ENCODE measurements at places on chromosomes 3 and 15.

DNA sequence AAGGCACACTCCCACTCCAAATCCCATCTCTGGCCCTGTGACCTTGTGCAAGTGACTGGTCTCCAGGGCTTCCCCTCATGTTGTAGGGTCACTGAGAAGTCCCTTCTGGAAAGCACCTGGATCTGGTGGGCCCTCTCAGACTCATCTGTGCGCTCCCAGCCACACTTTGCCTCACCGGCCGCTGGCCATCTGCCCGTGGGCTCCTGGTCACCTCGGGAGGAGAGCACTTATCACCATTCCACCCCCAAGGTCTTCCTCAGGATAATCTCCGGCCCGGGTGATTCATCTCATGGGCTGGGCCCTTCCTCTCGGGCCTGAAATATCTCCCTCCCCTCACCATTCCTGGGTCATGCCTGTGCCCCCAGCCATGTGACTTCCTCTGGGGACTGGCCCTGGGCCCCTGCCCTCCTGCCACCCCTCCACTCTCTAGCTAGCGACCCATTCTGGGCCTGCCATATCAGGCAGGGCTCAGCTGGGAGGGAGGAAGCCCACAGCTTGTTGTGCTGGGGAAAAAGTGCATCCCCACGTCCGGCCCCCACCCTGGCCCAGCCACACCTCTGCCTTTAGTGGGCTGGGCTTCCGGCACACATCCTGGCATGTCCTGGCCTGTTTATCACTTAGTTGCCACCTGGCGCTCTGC is 10.6 kb upstream of the WNT7A start:
- no peak for DNase-seq

DNA sequence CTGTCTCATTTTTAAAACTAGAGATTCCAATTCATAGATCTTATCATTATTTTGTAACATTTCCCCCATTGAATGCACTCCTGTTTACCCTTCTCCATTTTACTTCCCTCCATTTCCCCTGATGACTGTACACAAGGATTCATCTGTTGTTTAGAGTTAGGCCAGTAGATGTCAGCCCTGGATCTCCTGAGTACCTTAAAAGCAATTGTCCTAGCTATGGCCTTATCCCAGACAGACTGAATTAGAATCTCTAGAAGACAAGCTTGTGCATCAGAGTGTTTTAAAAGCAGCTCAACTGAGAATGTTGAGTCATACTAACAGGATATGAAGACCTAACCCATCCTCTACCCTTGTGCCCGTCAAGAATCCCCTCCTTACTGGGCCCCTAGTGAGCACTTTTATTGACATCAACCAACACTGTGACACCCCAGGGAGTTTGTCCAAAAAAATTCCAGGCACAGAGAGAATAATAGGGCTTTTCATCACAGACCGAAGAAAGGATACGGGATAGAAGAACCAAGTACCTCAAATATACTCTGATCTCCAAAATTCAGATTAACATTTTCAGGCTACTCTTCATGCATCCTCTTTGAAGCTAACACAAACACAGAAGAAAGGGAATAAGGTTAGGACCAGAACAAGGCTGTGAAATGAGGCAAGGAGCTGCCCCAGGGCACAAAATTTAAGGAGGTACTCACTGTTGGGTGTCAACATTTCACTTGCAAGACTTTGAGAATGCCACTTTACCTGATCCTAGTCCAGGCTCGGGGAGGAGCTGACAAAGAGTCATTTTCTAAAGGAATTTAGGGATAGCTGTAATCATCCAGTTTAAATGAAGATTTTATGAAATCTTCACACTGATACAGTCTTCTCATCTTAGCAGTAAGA is 17.1 kb downstream of the ZBED2 start:
- no peak for DNase-seq

DNA sequence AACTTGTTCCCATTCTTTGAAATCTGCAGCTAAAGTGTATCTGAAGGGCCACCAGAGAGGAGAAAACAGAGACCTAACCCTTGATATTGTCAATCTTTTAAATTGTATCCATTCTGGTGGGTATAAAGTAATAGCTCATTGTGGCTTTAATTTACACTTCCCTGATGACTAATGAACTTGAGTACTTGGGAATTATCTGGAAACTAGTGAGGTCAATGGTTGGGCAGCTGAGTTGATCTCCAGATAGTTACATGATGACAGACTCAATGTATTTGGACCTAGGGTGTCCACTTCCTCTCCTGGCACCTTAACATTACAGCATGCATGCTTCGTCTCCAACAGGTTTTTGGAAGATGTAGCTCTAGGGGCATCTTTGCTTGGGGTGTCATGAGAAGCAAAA is 195.2 kb downstream of the PDCD6IP start:
- DNase-seq: no peak

DNA sequence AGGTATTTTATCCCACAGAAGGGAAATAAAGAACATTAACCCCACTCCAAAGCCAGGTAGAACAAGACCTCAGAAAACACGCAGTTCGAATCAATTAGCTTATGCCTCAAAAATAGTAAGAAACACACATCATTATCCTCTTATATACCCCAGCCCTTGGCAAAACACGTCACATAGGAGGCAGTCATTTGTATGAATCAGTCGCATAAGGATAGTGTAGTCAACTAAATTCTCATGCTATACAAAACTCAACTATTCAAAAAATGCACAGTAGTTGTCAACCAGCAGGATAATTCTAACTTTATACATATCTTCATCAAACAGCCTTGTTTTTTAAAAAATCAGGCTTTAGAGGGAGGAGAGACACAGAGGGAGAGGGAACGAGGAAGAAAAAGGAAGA is 298.4 kb downstream of the FOXP1 start:
- DNase-seq: no peak

DNA sequence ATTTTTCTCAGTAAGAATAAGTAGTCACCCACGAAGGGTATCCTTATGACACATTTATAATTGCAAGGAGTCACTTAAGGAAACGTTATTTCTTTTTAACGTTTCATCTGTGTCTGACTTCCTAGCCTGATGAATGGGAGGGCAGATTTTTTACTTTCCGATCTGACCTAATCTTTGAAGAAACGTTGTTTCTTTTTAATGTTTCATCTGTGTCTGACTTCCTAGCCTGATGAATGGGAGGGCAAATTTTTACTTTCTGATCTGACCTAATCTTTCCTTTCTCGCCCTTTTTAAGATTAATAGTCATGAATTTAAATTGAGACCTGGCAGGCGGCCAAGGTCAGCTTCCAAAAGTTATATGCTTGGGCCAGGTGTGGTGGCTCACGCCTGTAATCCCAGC is 3.0 kb upstream of the KLHL6 start:
- DNase-seq: no peak

- DNase-seq: no peak
These were observed 596.6 kb downstream of the GBE1 start for GRCh38 chr3:81164806-81165205.

DNA sequence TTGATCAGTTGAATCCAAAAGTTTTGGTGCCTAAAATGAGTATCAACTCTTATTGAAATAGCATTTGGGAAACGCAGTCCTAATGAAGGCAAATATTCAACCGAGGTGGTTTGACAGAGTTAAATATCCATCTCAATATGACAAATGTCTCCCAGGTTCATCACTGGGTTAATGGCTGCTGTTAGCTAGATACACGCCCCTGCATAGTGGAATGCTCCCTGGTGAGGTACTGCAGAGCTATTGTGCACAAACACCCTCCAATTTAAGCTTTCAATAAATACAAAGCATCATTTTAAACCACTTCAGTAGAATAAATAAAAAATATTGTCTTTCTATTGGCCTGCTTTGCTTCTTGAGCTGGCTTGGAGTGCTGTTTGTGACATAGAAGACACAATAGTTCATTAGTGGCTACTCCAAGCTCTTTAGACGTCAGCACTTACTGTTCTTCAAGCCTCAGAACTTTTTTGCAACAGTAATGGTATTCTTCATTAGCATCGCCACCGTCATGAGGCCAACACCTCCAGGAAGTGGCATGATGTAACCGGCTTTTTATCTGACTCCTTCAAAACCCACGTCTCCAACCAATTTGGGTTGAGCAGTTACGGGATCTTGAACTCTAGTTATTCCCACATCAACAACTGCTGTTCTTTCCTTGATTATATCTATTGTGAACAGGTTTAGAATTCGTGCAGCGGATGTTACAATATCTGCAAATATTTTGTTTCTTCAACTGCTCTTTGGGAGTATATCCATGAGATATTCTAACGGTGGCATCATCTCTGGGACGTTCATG is 1159.6 kb upstream of the EPHA6 start:
- no peak for DNase-seq

- no peak for DNase-seq
These were observed 197.3 kb upstream of the HES1 start for GRCh38 chr3:193938613-193939012.

DNA sequence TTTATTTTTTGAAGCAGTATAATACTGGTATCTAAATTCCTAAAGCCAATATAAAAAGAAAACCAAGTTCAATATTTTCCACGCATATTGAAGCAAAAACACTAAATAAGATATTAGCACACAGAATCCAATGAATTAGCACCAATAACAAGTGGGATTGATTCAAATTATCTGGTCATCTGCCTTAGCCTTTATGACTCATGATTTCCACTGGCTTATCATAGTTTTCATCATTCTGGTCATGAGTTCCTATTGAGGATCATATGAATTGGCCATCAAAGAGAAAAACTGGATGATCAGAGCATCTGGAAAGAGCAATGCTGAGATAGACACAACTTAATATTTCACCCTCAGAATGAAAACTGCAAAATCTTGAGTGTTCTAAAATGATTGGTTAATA is 809.9 kb downstream of the MCTP2 start:
- no peak for DNase-seq

DNA sequence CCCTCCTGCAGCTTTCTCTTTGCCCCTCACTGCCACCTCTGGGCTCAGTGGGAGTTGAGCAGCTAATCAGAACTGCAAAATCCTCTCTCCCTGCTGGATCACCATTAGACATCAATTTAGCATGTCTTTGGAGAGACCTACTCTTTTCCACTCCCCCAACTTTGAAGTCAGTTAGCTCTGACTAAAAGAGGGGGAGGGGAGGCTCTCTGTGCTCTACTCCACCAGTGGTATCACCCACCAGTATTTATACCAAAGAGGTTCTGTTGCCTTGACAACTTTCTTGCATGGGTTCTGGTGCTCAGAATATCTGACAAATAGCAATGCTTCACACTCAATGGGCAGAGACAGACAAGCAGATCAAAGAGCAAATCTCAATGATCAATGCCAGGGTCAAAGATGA is 146.2 kb upstream of the ROPN1 start:
- DNase-seq: no peak

GRCh38 chr3:20322085-20322484 is 136.1 kb upstream of the SGO1 start:
- no peak for DNase-seq

- DNase-seq: no peak
These were observed 131.7 kb upstream of the NR2E3 start for GRCh38 chr15:71678605-71679004.

All from occipital lobe (tissue), 3 donors.